ENCODE measurements at places on chromosomes 13 and 19. TPM values are rescaled to one million over a fixed set of nuclear protein-coding genes. Genes with fewer than 3 reads are reported as not detected.

Gene TNFSF13B
- 7.9 TPM for total RNA-seq

Gene MIA
- total RNA-seq = 3.8 TPM

Gene ZNF486
- 28.2 TPM for total RNA-seq

Gene PPP1R13L
- total RNA-seq = 8.8 TPM

Gene ZNF324
- total RNA-seq = 24.7 TPM

Gene RELB
- 14.4 TPM for total RNA-seq

Gene ADGRE3
- 1.3 TPM for total RNA-seq

Data from metanephros (tissue), 2 donors.